ENCODE measurements at places on chromosomes 12 and 14. TPM values are rescaled to one million over a fixed set of nuclear protein-coding genes. Genes with fewer than 3 reads are reported as not detected.

DNA sequence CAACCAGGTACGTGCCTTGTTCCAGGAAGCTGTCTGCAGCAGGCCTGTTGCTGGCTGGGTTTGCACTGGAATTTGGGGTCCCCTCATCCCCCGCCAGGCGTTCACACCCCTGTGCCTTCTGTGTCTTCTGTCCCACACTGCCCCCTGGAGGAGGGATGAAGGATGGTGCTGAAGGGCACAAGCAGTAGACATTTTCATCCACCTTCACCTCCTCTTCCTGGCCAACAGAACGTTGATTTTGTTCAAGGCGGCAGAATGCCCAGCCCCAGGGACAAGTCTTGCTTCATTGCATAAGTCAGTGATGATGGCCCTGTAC is 122.1 kb downstream of the CALM1 start:
- no peak for DNase-seq

CISTR gene
- not detected for total RNA-seq

DNA sequence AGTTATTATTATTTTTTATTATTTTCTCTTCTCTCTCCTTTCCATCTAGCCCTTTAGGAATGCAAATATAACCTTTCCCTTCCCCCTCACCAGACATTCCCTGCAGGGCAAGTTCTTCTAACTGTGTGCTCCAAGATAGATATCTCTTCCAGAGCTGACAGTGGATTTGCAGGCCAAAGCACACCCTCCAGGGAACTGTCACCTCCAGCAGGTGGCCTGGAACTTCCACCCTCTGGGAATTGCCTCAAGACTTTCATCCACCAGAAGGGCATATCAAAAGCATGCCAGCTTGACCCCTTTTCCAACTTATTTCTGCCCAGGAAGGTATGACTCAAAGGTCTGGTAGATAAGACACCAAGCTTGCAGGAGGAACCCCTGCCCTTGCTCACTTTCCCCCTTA is 13.6 kb upstream of the KCNA5 start:
- DNase-seq = no peak

DNA sequence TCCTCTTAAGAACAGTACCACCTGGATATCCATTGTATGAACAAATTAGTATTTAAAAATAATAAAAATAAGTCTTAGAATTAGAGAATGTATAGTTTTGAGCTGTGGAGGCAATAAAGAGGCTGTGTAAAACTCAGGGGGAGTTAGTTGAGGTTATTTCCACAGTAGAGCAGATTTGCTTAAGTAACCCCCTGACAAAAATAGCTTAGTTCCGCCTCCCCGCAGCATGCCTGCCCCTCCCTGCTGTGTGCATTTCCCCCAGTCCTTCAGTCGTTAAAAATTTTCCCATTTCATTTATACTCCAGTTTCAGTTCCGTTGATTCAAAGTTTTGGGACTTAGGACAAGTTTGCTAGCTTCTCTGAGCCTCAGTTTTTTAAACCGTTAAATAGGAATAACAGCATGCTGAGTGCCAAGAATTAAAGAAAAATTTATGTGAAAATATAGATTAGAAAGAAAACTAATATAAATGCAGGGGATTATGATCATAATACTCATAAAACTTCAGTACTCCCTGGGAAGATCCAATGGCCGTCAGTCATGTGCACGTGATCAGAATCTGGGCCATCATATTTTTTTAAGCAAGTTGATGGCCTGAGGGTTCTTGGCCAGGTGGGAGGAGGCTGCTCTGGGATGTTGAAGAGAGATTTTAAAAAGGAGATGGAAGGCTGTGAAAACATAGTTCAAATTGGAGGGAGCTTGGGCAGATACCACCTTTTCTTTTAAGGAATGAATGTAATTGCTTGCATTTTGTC is 14.5 kb upstream of the SLC38A2 start:
- DNase-seq = no peak

DNA sequence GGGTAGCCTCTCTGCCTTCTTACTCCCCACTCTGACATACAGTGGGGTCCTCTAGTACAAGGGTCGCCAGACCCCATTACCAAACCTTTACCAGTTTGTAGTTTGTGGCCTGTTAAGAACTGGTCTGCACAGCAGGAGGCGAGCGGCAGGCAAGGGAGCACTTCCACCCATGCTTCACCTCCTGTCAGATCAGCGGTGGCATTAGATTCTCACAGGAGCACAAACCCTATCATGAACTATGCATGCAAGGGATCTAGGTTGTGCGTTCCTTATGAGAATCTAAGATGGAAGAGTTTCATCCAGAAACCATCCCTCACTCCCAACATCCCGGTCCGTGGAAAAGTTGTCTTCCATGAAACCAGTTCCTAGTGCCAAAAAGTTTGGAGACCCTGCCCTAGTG is 146.5 kb downstream of the HMGA2 start:
- DNase-seq = no peak

ANKRD33 gene
- 0.14 TPM for total RNA-seq

DNA sequence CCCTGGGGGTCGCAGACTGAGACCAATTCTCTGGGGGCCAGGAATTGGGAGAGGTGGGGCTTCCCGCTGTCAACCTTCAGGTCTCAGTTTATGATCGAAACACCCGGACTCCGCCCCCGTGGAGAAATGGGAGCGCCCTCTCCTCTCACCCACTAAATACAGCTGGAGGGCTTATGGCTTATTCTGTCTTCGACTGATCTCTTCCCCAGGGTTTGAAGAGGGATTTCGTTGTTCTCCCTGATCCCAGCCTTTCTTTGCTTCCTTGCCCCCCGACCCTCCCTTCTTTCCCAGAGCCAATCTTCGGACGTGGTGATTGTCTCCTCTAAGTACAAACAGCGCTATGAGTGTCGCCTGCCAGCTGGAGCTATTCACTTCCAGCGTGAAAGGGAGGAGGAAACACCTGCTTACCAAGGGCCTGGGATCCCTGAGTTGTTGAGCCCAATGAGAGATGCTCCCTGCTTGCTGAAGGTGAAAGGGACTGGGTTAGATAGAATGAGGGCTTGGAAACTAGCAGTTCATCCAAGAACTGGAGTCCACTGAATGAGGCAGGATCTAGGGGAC is 607 bp downstream of the OS9 start:
- DNase-seq = no peak

NAV3 gene
- total RNA-seq = 11.5 TPM

FAM90A1 gene
- not detected for total RNA-seq

RASAL1 gene
- total RNA-seq = 0.36 TPM

DNA sequence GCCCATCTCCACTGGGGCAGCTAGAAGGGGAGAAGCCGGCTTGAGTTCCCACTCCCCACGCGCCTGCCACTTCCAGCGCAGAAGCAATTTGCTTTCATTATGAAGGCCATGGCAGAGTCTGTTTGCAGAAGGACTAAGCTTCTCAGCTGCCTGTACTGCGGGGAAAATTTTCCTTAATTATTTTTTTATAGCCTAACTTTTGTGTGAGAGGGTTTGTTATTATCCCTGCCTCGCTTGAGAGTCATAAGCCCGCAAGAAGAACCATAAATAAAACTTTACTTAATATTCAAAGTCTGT is 56.0 kb upstream of the DLK1 start:
- DNase-seq = no peak

GRCh38 chr12:34400411-34400881 is 378.1 kb downstream of the ALG10 start:
- peak; percentile 9 for DNase-seq

GRCh38 chr14:103121846-103122584 is 1.2 kb upstream of the TNFAIP2 start:
- peak; percentile 44 for DNase-seq

- no peak for DNase-seq
These were observed 220.3 kb upstream of the ARID2 start for GRCh38 chr12:45509187-45509586.
